ENCODE measurements at places on chromosomes 5 and 9.

- no peak for DNase-seq
Observed at GRCh38 chr9:104118916-104119315, 24.8 kb downstream of the SMC2 start.

GRCh38 chr5:140037012-140037411 is 6.1 kb downstream of the NRG2 start:
- DNase-seq: no peak

- peak; percentile 99 for DNase-seq
Observed at GRCh38 chr9:111965566-111966019, 69.0 kb downstream of the UGCG start.

DNA sequence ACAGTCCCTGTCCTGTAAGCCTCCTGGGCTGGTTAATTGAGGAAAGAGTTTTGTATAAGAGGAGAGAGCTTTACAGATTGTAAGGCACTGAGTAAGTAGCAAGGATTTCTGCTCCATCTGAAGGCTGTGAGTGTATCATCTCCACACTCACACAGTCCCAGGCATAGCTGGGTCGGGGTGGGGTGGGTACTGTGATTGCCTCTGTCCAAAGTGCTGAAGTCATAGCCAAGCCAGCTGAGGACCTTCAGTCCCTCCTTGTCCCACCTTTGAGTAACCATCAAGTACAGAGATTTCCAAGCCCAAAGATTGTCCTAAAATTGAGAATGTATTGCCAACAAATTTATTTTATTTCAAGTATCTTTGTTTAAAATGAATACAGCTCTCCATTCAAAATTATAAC is 5.5 kb upstream of the DNAJB5 start:
- no peak for DNase-seq

DNA sequence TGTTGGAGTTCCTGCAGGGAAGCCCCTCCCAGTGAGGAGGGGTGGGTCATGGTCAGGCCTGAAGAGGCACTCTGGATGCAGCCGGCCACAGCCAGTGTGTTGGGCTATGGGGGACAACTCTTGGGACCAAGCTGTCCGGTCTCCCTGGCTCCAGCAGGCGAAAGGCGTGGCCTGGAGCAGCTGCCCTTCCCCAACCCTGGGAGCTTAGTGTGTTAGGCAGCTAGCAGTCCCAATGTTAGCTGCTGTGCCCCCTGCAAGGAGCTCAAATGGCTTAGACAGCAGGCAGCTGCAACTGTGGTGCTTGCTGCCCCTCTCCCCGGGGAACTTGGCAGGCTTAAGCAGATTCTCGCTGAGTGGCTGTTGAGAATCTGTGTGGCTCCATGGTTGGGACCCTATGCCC is 67.5 kb upstream of the ACTBL2 start:
- DNase-seq: no peak

DNA sequence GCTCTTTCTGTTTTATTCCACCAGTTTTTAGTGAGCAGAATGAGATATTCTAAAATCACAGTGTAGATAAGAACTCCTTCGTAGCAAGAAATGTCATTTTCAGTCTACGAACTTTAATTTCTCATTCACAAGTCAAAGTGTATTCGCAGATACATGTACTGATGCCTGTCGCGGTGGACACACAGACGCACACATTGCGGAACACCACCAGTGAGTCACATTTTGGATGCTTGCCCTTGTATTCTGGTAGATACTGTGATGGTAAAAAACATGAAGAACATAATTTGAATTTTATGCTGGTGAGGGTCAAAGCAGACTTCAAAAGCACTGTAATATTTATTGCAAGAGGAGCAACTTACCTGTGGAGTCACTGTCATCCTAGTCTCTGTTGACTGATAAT is 4.7 kb upstream of the C9orf57 start:
- no peak for DNase-seq

DNA sequence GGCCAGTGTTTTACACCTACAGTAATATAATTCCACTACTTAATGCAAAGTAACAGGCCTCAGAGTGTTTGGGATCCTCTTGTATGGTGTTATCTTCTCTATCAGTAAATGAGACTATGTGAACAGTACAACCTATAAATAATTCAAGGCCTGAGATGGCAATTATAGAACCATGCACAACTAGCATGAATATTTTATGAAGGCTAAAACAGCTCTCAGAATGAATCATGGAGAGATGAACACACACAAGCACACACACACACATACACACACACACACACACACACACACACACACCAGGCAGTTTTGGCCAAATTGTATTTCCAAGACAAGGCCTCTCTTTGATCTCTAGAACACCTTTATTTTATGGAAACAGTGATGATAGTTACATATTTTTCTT is 224.9 kb downstream of the EBF1 start:
- no peak for DNase-seq
